ENCODE measurements at places on chromosomes 6 and 20.

DNA sequence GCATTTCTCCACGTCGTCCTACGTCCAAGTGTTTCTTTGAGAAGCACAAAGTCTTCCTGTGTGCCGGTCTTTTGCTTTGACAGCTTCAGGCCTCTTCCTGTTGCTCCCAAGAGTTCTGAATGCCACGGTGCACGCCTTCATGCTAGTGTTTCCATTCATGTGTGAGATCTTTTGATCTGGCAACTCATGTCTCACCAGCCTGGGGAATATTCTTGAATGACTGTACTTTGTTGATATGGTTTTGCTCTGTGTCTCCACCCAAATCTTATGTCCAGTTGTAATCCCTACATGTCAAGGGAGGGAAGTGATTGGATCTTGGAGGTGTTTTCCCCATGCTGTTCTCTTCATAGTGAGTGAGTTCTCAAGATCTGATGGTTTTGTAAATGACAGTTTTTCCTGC is 129.6 kb upstream of the THBS2 start:
- DNase-seq, result no peak

DNA sequence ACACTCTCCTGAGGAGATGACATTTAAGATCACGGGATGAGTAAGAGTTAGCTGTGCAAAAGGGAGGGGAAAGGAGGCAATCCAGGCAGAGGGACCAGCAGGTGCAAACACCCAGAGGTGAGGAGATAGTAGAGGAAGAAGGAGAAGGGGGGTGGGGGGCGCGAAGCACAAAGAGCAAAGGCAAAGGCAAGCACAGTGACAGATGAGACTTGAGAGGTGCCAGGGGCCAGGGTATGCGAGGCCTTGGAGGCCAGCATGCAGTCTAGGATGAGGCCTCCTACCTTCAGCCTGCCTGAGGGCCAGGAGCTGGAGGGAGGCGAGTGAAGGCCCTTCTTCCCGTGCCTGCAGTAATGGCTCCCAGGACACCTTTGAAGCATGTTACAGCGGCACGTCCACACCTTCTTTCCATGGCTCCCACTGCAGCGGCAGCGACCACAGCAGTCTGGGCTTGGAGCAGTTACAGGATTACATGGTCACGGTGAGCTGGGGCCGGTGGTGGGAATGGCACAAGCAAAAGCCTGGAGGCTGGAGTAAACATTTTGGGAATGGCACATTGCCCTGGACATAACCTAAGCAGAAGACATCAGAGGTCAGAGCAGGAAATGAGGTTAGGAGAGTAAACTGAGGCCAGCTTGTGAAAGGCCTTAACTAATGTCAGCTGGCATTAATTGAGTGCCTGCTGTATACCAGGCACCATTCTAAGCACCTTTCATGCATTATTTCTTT is 18.6 kb downstream of the CCM2L start:
- no peak for DNase-seq

GRCh38 chr6:42007286-42008137 is 42.8 kb upstream of the TAF8 start:
- no peak for DNase-seq

DNA sequence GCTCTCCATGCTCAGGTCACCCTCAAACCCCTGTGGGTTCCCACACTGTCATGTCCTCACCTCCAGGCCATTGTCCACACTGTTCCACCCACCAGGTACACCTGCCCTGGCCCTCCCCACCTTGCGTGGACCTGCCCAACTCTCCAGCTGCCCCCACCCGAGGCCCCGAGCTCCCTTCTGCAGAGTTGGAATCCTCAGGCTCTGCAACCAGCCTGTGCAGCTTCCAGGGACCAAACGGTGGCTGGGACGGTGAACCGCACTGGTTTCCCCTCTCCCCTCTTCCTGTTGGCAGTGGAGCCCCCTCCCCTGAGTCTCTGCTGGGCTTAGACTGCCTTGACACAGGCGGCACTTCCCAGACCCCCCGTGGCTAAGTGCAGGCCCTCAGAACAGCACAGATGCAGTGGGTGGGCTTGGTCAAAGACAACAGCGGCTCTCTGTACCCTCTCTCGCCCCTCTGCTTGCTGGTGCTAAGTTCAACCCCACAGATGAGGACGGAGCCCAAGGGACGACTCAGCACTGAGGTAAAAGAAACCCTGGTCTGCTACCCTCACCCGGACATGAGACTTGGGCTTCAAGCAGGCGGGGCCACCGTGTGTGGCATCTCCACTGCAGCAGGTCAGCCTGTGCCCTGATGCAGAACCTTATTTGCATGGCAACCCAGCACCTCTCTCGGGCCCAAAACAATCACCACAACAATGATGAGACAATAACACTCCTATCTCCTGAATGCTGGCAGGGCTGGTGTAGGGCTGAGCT is 11.0 kb downstream of the ZBP1 start:
- DNase-seq, result no peak

DNA sequence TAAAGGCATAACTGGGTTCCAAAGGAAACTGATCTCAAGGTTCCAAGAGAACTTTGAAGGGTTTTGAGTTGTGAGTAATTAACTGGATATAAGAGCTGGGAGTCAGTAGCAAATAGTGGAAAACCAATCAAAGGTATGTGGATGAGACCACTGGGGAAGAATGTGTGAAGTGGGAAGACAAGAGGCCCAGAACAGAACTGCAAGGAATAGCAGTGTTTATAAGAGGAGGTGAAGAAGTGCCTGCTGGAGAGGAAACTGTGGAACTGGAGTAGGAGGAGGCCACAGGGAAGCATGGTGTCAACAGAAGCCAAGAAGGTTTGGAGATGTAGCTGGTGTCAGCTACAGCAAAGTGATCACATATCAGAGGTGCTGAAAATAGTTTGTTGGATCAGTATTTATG is 18.7 kb upstream of the HDAC2 start:
- no peak for DNase-seq

DNA sequence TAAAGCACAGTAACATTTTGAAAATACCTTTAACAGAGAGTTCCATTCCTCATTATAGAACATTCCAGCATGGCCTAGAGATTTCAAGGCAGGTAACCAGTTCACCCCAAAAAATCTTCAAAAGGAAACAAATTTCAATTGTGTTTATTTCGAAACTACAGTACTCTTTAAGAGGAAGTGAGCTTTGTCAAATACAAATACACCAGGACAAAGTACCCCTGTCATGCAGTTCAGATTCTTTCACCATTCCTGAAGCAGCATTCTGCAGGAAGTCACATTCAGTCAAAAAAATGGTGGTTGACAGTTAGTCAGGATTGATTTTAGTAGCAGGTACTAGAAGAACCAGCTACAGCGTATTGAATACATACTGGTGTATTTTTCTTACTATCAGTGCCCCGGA is 89.6 kb upstream of the RIN2 start:
- DNase-seq, result no peak

All from stimulated activated CD8-positive, alpha-beta memory T cell treated with anti-CD3 and anti-CD28 coated beads, Interleukin-4, amount 100 ng/mL, for 4 hours (primary cell).